ENCODE measurements at places on chromosomes 6 and 20. TPM values are rescaled to one million over a fixed set of nuclear protein-coding genes. Genes with fewer than 3 reads are reported as not detected.

- DNase-seq = no peak
These were observed 18.8 kb downstream of the PARD6B start for GRCh38 chr20:50750145-50750671.

DNA sequence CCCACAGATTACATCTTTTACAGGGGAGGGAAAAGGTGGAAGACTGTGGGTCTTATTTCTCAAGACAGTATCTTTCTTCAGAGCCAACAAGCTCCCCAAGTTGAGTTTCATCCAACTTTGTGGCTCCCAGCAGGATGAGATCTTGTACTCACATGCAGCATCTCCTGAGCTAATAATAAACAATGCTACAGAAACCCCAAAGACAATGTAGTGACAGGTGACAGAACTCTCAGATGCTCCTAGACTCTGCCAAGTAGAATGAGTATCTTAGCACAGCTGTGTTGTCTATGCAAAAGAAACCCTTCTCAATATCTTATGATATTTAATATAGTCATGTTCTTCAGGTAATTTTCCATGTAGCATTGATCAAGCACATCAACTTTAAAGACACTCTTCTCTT, 90.0 kb downstream of the TBX18 start:
- DNase-seq = no peak

- DNase-seq = no peak
These were observed 378.7 kb upstream of the MAN1A1 start for GRCh38 chr6:119728220-119728750.

DNA sequence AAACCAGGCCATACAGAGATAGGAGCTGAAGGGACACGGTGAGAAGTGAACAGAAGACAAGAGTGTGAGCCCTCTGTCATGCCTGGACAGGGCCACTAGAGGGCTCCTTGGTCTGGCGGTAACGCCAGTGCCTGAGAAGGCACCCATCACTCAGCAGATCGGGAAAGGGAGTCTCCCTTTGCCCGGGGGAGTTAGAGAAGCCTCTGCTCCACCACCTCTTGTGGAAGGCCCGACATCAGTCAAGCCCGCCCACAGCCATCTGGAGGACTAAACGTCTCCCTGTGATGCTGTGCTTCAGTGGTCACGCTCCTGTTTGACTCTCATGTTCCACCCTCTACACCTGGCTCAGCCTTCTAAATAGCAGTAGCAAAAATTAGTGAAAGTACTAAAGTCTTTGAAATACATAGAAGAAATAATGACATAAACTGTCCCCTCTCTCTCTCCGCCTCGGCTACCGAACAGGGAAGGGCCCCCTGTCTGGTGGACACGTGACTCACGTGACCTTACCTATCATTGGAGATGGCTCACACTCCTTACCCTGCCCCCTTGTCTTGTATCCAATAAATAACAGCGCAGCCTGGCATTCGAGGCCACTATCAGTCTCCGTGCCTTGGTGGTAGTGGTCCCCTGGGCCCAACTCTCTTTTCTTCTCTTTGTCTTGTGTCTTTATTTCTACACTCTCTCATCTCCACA, 66.7 kb downstream of the RPP21 start:
- DNase-seq = no peak

DNA sequence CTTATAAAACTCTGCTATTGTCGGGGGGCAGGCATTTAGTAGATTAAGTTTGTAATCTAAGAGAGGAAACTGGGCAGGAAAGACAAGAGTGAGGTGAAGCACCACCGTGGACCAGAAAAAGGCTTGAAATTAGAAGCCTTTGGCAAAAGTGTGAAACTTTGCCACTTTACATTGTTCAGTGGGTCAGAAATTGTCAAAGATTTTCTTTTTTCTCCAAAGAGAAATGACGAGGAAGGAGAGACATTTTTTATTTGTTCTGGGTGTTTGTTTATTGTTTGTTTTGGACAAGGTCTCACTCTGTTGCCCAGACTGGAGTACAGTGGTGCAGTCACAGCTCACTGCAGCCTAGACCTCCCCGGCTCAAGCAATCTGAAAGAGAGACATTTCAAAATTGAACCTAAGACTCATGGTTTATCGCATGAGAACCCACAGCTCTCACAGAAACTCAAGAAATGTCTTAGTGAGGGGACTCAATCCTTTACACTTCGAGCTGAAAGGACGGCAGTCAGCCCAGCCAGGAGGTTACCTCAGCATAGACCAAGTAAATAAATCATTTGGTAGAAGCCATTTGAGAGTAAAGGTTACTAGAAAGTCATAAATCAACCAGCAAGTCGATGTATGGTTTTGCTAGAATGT, 262.8 kb upstream of the TAB2 start:
- DNase-seq = no peak

DNA sequence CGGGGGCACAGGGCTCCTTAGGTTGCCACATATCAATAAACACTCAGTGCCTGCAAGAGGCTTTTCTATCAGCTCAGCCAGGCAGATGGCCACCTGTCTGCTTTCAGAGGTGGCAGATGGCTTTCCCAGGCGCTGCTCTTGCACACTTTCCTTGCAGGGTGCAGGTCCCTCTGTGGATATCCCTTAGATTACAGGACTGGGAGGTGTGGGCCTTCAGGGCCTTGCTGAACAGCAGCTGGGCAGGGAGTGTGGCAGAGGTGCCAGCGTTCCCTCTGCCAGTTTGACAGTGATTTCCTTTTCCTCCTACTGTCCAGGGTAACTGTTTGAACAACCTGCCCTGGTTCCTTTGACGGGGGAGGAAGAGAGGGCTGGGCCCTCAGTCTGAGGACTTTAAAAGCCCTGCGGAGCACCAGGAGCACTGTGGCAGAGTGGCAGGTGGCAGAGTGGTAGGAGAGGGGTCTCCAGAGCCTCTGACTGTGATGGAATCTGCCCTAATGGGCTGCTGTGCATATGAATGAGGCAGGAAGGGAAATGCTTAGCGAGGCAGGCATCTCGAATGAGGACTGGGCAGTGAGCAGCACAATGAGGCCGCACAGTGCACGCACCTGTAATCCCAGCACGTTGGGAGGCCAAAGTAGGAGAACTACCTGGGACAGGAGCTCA, 34.2 kb downstream of the ABHD12 start:
- no peak for DNase-seq

DNA sequence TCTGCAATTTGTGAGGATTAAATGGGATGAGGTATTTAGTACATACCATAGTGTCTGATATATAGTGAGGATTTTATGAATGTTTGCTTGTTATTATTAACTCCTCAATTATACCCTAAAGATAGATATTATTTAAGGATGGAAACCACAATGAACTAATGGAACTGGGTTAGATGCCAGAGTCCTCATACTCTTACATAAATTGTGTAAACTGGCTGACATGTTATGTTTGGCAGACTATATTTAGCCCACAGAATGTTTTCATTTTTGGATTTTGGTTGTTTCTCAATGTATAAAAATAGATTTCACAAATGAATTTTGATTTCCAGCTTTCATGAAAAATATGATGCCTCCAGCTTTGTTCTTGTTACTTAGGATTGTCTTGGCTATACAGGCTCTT, 37.6 kb downstream of the HTR1B start:
- DNase-seq = no peak

GRCh38 chr6:128494440-128494839, 26.0 kb downstream of the PTPRK start:
- DNase-seq = no peak

DNA sequence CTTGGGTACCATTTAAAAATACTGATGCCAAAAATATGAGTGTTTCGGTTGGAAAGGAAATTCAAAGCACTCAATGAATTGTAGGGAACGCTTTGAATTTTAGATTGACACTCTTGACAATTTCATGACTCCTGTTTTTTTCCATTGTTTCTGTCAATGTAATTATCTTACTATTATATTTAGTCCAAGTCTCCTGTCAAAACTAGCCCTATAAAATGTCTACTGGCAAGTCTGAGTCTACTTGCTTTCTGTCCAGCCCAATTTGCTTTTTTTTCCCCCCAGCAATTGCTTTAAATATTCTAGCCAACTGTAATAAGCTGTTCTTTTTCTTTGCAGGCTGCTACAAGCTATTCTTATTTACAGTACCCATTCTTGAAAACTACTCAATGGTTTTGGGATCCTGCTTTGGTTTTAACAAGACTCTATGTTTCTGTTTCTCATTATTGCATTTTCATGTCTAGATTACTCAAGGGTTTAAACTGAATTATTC, 1103.9 kb upstream of the GJE1 start:
- no peak for DNase-seq

DNA sequence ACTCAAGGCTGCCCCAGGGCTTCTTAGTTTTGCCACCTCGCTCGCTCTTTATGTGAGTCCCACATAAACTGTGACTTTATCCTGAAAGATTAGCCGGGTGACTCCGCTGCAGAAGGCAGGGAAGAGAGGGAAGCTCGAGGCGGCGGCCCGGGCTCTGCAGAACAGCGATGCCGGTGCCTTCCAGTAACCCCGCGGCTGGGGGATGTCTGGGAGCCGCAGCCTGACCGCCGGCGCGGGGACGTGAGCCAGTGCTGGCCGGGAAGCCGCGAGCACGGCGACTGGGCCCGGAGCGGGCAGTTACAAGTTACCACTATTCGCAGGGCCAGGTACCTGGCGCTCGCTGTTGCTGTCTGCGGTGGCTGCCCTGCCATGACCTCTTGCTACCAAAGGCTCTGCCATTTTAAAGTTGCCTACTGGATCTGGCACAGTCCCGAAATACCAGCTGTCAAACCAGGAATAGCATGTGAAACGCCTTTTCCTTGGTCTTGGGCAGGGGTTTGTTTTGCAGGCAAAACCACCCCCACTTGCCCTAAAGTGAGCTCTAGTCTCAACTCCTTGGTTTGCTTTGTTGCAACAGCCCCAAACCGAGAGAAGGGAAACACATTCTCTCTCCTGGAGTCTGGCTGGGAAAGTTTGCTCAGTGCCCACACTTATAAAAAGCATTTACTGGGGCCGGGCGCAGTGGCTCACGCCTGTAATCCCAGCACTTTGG, 124.0 kb upstream of the SLC2A12 start:
- DNase-seq = peak; percentile 88

- no peak for DNase-seq
These were observed 51.0 kb downstream of the EDN3 start for GRCh38 chr20:59351157-59352040.

- DNase-seq = no peak
These were observed 41.0 kb downstream of the QKI start for GRCh38 chr6:163455552-163455951.

DNA sequence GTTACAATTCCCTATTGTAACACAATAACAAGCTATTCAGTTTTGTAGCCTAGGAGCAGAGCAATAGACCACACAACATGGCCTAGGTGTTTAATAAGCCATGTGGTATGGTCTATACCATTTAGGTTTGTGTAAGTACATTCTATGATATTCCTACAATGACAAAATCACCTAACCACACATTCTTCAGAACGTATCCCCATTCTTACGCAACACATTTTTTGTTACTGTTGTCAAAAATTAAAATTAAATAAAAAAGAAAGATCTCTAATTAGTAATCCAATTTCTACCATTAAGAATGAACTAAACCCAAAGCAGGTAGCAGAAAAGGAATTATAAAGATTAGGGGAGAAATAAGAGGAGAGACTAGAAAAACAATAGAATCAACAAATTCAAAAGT, 44.0 kb downstream of the RANBP9 start:
- DNase-seq = no peak

GRCh38 chr20:8293750-8294149, 161.7 kb downstream of the PLCB1 start:
- DNase-seq = no peak

- DNase-seq = no peak
These were observed 38.9 kb downstream of the SNRNP48 start for GRCh38 chr6:7628909-7629308.

DNA sequence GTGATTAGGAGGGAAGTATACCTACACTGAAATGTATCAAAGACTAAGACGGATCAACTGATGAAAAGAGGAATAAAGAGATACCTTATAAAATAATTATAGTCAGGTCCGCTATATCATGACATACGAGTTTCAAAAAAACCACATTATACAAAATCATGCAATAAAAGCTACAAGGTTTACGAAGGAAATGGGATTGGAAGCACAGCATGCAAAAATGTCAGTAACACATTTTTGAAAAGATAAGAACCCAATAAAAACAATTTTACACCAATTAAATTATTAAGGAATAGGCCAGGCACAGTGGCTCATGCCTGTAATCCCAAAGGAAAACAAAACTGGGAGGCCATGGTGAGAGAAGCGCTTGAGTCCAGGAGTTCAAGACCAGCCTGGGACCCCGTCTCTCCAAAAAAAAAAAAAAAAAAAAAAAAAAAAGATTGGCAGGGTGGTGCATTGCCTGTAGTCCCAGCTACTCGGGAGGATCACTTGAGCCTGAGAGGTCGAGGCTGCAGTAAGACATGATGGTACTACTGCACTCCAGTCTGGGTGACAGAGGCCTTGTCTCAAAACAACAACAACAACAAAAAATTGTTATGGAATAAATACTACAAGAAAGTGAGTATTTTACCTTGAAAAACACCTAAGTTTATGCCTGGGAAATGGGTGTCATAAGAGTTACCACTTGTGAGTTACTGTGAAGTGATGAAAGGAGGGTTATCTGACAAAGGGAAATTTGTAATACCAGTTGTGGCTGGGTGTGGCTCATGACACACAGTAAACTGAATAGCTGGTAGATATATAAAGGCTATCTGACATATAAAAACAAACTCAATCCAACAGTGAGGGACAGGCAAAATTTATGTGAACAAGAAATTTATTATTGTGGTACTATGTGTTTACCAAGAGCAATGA, 45.2 kb downstream of the RANBP9 start:
- no peak for DNase-seq

GRCh38 chr6:138404666-138405337, 779 bp downstream of the HEBP2 start:
- DNase-seq = peak; percentile 90

DNA sequence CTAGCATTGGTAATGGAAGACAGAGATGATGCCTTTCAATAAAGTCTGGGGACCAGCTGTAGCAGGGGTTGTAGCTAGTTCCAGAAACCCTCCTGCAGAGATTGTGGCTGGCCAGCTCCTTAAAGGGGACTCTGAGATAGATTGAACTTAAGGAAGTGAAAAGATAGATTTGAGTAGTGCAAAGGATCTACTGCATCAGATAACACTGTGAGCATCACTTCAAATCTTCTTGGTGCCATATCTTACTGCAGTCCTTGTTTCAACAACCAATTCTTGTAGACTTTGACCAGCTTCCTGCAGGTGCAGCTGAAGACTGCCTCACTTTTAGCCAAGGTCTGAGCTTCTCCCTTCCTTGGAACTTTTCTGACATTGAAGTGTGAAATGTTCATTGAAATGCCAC, 14.8 kb upstream of the CEP162 start:
- DNase-seq = no peak

- no peak for DNase-seq
These were observed 498.3 kb upstream of the AGPAT4 start for GRCh38 chr6:161772176-161772575.

GRCh38 chr20:50415516-50416268, 94.5 kb upstream of the PTPN1 start:
- peak; percentile 100 for DNase-seq

Gene OR2B6
- not detected for total RNA-seq

Gene SAMD5
- total RNA-seq = 0.80 TPM

Gene OPRM1
- not detected for total RNA-seq

Gene GSTA1
- total RNA-seq = not detected

Gene OPN5
- not detected for total RNA-seq

Gene TBXT
- total RNA-seq = not detected

Gene PRSS35
- total RNA-seq = not detected

Gene DPPA5
- not detected for total RNA-seq

Gene TFAP2D
- total RNA-seq = not detected

Gene ERVFRD-1
- total RNA-seq = not detected

Gene PSORS1C2
- 55.5 TPM for total RNA-seq

Gene RSPO3
- 0.91 TPM for total RNA-seq
